ENCODE measurements at places on chromosomes 4 and X.
A peak's percentile ranks its signal among the peaks of the same experiment; 100 is the strongest.

GRCh38 chr4:139184129-139184528 lies 7.1 kb upstream of the ELF2 start:
- no peak for DNase-seq

GRCh38 chrX:10892621-10893225 lies 218.4 kb upstream of the HCCS start:
- DNase-seq = no peak

GRCh38 chrX:153900831-153901752 lies 3.4 kb upstream of the AVPR2 start:
- peak; percentile 65 for DNase-seq

DNA sequence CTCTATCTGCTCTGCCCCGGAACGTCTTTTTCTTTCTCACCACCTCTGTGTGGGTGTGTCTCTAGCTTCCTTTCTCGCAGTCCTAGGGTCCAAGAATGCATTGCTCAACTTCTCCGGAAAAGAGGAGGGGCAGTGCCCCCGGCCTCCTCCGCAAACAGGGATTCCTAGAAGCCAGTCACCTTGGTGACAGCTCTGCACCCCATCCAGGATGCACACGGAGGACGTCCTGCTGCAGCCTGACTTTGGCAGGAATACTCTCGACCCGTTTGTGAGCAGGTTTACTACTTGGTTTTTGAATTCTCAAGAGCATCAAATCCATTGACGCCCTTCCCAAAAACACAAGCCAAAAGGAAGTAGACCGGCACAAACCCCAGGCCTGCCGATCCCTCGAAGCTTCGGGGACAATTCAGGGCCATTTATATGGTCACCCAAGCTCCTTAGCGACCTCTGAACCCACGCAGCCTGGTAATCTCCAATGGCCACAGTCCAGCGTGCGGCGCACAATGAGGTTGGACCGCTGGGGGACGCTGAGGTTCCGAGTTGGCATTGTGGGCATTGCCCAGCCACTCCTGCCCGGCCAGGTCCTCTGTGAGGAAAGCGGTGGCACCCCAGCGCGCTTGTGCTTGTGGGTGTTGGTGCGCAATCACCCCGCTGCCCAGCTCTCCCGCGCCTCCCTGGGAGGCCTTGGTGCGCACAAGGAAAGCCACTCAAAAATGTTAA lies 9.8 kb downstream of the NKX3-2 start:
- DNase-seq = no peak

- no peak for DNase-seq
Measured at GRCh38 chr4:96228463-96228862, 388.6 kb downstream of the PDHA2 start.

- DNase-seq = no peak
Measured at GRCh38 chrX:24055043-24055356, 244 bp downstream of the EIF2S3 start.

DNA sequence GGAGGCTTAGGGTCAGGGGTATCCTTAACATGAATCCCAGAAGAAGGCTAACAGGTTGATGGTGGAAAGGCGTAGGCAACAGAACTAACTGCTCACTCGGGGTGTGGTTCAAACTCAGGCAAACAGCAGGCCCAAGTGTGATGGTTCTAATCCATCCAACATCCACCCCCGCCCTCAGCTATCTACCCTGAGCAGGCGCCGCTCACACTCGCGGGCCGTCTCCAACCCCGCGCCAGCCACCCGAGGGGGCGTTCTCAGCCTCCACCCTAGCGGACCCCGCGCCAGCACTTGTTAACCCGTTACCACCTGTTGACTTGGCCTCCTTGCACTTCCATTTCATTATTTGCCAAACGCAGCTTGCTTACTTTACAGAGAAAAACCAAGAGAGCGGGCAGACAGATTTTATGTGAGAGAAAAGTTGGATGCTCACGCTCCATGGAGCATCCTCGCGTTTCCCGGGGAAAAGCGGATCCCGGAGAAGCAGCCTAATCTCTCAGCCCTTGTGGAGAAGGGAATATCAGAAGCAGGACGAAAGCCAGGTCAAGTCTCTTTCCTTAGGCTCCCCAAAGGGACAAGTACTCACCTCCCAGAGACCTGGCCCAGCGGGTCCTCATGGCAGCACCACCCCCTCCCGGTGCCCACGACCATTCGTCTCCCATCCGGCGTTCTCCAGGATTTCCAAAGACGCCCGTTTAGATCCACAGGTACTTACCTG lies 773 bp downstream of the SNCA start:
- no peak for DNase-seq

- no peak for DNase-seq
Measured at GRCh38 chrX:111719426-111720210, 38.6 kb downstream of the ALG13 start.

GRCh38 chr4:152259866-152260265 lies 276.0 kb downstream of the FBXW7 start:
- DNase-seq = peak; percentile 82

- DNase-seq = no peak
Measured at GRCh38 chr4:176303938-176304337, 15.8 kb upstream of the SPCS3 start.

- DNase-seq = peak; percentile 3
Measured at GRCh38 chrX:149453030-149453429, 52.1 kb downstream of the IDS start.

GRCh38 chrX:4670606-4671005 lies 957.2 kb upstream of the PRKX start:
- DNase-seq = no peak

DNA sequence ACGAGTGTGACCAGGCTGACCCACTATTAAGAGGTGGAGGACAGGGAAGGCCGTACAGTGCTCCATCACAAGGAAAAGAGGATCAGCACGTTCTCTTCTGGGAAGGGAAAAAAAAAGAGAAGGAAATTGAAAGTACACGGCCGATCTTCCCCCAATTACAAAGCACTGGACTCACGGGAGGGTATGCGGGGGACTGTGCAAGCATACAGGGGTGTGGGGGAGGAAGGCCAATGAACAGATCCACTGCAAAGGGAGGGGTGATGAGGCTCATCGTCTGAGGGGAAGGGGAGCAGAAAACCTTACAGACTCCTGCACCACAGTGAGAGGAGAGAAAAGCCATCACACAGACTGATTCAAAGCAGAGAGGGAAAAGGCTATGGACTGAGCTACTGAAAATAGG lies 1.1 kb downstream of the ELK1 start:
- DNase-seq = no peak

- peak; percentile 67 for DNase-seq
Measured at GRCh38 chr4:159360549-159360948, 257.7 kb downstream of the RAPGEF2 start.

DNA sequence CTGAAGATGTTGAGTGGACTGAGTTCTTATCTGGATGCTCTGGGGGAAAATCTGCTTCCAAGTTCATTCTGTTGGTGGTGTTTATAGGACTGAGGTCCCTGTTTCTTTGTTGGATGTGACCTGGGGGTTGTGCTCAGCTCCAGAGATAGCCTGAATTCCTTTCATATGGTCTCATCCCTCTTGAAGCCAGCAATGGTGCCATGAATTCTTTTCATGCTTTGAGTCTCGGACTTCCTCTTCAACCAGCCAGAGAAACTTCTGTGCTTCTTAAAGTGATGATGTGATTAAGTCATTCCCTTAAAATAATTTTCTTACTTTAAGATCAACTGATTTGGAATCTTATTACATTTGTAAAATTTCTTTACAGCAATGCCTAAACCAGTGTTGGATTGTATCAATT lies 233.8 kb upstream of the UGT8 start:
- peak; percentile 61 for DNase-seq

DNA sequence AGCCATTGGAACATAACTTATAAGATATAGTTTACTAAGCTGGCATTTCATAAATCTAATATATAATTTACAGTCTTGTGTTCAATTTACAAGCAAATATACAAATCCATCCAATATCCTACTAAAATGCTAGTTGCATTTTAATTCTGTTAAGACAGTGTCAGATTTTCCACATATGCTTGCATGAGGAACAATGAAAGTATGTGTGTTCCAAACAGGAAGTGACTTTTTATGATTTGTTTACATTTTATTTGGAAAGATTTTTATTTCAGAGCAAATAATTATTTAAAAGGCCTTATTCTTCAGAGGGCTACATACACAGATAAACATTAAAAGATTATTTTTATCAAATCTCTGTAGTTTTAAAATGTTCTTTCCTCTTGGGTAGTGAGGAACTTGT lies 130.1 kb downstream of the KLHL34 start:
- DNase-seq = no peak

DNA sequence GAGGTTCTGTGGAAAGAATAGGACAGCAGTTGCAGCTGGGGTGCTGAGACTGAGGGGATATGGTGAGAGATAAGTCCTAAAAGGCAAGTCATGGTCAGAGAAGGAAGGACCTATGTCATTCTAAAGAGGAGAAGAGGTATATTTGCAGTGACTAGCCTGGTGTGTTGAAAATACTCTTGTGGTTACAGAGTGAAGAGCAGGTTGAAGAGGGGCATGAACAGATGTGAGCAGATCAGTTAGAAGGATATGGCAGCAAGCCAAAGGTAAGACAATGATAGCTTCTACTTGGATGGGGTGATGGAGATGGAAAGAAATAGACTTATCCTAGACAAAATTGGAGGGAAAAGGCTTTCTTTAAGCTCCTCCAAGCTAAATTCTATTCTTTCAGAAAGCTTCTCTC lies 469.8 kb upstream of the CPEB2 start:
- no peak for DNase-seq

- peak; percentile 39 for DNase-seq
Measured at GRCh38 chr4:1130316-1131186, 17.2 kb upstream of the RNF212 start.

GRCh38 chrX:19382555-19383145 lies 38.9 kb downstream of the PDHA1 start:
- DNase-seq = no peak

GRCh38 chrX:66130469-66130868 lies 33.6 kb upstream of the HEPH start:
- DNase-seq = no peak

GRCh38 chrX:143017272-143017671 lies 8.5 kb upstream of the SPANXN4 start:
- DNase-seq = no peak

GRCh38 chrX:135923353-135923752 lies 29.8 kb downstream of the SAGE1 start:
- DNase-seq = no peak

DNA sequence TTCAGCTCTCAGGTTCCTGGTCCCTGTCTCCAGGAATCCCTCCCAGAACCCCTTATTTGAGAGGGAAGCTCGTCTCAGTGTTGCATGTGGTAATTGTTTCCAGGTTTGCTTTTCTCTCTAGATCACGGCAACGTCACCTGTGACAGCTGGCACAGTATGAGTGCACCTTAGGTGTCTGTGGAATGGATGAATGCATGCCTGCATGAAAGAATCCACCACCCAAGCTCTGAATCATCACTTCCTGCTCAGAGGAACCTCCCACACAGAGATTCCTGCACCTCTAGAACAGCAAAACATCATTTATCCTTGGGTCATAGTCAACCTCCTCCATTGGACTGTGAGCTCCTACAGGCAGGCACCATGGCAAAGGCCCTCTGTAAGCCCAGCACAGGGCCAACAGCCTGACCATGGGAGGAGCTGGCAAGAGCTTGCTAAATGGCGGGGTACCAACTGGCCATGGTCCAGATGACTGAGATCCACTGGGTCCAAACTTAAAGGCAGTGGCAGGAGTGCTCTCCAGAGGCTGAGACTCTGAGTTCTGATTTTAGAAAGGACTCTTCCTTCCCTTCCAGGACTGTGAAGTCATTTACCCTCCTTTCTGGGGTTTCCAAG lies 116.2 kb downstream of the SLC2A9 start:
- DNase-seq = no peak

DNA sequence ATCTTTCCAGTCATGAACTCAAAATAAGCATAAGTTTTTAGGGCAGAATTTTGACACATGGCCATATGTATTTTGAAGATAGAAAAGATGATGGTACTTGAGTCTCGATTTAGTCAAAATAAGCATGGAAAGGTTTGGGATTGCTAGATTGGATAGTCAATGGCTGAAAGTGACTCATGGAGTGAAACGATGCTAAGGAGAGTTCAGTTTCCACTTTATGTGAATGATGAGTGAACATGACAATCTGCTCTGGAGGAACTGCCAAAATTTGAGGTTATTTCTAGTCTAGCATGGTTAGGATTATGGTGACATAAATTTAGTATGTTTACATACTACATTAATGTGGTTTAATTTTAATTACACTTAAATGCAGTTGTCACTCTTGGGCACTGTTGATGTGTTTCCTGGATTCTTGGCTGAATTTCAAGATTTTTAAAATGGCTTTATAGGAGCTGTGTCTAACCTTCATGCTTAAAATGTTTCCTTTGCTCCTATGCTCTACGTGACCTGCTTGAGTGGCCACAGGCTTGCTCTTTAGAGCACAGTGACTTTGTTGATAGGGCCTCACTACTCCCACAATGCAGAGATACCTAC lies 17.1 kb downstream of the DDX3X start:
- DNase-seq = no peak

DNA sequence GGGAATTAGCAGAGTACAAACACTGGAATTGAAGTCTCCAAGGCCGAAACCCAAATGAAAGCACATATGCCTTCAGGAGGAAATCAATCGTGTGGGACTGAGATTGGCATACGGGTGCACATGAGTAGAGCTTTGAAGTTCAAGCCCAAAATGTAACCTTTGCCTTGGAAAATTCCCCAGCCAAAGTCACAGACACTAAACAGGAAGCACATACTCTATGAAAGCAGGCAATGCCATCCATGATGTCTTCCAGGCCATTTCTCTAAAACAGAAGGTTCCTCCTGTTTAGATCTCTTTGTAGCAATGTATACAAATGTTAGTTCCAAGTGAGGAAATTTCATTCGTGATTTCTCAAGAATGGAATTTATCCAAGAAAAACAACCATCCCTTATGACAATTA lies 162.5 kb downstream of the COL4A6 start:
- DNase-seq = no peak

- DNase-seq = no peak
Measured at GRCh38 chr4:76061982-76062381, 12.5 kb upstream of the ART3 start.

DNA sequence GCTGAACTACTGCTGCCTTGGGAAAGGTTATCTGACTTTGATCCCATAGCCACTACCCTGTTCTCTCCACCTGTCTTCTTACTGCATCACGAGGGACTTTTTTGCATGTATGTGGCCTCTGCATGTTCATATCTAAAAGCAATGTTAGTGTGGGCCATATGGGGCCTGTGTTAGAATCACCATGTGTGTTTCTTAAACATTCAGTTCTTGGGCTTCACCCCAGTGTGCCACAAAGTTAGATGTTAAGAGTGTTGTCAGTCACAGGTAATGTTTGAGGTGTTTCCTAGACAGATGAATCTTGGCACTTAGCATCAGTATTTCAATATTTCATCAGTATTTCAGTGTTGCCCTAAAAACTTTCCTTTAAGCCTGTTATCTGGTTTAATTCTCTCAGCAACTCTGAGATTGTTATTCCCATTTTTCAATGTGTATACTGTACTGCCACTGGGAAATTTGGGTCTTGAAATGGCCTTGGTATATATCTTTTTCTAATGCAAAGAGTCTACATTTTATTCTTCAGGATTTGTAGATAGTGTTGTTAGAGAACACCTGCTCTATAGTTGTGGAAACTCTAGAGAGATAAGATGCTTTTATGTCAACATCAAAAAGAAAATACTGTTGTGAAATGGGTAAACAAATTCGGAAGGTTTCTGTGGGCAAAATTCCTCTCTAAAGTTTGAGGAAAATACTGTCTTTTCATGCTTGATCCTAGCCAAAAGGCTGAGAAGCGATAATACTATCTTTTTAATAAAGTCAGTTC lies 259.7 kb downstream of the BMPR1B start:
- DNase-seq = no peak

All from HS-5 (cell line).